ENCODE measurements at places on chromosomes 6 and 20.

- no peak for DNase-seq
Observed at GRCh38 chr6:156791320-156791850, 14.2 kb downstream of the ARID1B start.

GRCh38 chr6:42276034-42276890 lies 58.6 kb upstream of the MRPS10 start:
- no peak for DNase-seq

DNA sequence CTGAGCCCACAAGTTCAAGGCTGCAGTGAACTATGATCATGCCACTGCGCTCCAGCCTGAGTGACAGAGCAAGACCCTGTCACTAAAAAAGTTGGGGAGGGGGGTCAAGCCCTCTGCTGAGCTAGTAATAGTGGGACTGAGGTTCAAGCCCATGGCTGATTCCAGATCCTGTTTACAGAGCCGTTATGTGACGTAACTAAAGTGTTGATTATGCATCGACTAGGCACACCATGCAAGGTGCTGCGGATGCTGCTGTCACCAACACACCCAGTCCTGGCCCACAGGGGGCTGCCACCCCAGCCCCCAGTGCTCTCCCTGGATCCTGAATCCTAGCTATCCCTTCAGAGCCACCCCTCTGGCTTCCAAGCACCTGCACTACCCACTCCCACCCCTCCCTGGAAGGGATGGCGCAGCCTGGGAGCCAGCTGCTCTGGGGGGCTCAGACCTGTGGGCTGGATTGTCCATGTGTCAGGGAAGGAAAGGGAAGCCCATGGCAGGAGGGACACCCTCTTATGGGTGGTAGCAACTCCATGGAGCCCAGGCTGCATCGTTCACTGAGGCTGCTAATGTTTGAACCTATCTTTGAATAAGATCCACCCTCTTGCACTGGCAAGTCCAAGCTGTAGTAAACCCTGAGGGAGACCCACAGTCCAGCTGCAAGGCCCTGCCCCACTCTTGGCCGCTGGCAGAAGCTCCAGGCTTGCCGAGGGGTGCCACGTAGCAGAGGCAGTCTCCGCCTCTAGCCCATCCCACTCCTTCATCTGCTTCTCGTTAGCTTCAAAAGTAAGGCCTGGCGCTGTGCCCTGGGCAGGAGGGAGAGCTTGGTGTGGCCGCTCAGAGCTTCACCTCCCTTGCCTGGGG lies 95.0 kb downstream of the SNX5 start:
- no peak for DNase-seq

DNA sequence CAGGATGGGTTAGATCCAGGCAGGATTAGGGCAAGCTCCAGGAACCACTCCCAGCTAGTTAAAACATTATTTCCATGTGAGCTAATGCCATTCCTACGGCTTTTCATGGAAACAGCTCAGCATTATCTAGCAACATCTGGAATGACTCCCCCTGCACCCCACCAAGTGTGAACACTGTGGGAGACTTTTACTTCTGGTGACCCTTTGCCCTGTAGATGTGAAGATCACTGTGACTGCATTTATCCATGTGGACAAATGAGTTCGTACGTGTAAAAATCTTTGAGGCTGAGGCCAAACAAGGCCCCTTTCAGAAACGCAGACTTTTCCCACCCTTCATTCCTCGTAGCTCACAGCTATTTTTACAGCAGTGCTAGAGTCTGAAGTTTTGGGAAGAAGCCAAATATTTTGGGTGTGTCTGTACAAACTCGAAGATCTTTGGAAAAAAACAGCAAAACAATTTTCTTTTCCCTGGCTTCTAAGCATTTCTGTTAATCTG lies 221.8 kb upstream of the SOX4 start:
- DNase-seq: no peak

- DNase-seq: peak; percentile 46
Observed at GRCh38 chr20:36199345-36200257, 36.7 kb upstream of the AAR2 start.
